ENCODE measurements at places on chromosomes 13 and 19. TPM values are rescaled to one million over a fixed set of nuclear protein-coding genes. Genes with fewer than 3 reads are reported as not detected.

DNA sequence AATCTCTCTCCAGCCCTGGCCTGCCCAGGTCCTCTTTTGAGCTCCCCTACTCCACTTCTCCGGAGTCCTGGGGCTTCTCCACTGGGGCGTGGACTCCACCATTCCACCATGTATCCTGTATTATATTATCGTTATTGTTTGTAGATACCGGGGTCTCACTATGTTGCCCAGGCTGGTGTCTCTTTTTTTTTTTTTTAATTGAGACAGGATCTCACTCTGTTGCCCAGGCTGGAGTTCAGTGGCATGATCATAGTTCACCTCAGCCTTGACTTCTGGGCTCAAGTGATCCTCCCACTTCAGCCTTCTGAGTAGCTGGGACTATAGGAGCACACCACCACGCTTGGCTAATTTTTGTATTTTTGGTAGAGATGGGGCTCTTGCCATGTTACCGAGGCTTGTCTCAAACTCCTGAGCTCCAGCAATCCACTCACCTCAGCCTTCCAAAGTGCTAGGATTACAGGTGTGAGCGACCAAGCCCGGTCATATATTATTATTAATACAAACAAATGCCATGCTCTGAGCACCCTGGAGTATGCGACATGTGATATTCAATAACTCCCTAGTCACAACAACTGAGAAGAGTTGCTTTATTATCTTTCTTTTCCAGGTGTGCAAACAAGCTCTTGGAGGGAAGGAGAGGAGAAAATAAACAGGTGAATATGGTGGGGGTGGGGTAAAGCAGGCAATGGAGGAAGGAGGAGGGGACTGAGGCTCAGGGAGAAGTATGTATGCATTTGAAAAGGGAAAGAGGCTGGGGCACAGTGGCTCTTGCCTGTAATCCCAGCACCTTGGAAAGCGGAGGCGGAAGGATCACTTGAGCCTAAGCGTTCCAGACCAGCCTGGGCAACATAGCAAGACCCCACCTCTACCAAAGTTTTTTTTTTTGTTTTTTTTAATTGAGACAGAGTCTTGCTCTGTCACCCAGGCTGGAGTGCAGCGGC lies 2.8 kb upstream of the CERS4 start:
- DNase-seq: no peak

Gene KLK15
- not detected for total RNA-seq

Gene CBY2
- not detected for total RNA-seq

GRCh38 chr13:43036351-43037250 lies 13.2 kb downstream of the DNAJC15 start:
- DNase-seq: no peak

Gene ASPDH
- total RNA-seq: not detected

GRCh38 chr19:13978351-13979243 lies 26.3 kb downstream of the DCAF15 start:
- DNase-seq: no peak

Gene LONP1
- 178 TPM for total RNA-seq

- no peak for DNase-seq
Observed at GRCh38 chr13:113567681-113568080, 16.9 kb upstream of the TFDP1 start.

Gene KCNN4
- total RNA-seq: 145 TPM

Gene SLC25A41
- total RNA-seq: 0.14 TPM

DNA sequence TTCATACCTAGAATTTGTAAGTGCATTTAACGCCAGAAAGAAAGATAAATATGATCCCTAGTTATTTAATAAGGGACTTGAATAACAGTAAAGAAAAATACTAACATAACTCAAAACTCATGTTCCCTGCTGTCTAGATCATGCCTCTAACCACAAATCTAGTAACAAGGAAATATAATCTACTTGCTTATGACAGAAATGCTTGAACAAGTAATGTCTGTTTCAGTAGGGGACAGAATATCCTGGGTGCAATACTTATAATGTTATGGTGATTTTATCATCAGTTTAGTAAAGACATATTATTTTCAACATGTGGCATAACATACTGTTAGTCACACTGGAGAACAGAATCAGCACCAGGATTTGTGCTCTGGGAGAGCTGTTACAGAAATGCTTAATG lies 861.9 kb upstream of the SLITRK1 start:
- DNase-seq: no peak

Gene DZIP1
- 0.29 TPM for total RNA-seq

GRCh38 chr19:1302533-1303239 lies 17.0 kb downstream of the EFNA2 start:
- no peak for DNase-seq

Gene P2RY11
- 18.1 TPM for total RNA-seq

- no peak for DNase-seq
Observed at GRCh38 chr13:39531646-39532045, 71.3 kb downstream of the LHFPL6 start.

- DNase-seq: no peak
Observed at GRCh38 chr13:31774186-31774750, 34.9 kb downstream of the RXFP2 start.

DNA sequence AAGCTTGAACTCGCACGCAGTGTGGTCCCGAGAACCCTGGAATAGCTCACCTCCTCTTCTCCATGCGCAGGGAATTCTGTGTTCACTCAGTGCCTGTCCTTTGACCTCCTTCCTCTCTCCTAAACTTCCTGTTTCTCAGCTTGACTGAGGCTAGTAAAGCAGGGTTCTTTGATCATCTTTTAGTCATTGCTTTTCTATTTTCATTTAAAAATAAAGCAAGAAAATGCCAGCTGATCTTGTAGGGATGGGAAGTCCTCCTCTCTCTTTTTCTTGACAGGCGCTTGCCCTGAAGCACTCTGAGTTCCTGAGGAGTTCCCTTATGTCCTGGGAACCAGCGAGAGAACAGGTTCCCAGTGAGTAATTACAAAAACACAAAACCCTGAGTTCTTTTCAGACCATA lies 62.8 kb downstream of the ARHGEF7 start:
- no peak for DNase-seq

- no peak for DNase-seq
Observed at GRCh38 chr13:24279327-24280110, 29.9 kb upstream of the C1QTNF9 start.

- DNase-seq: no peak
Observed at GRCh38 chr13:110414931-110415330, 107.8 kb downstream of the COL4A2 start.

DNA sequence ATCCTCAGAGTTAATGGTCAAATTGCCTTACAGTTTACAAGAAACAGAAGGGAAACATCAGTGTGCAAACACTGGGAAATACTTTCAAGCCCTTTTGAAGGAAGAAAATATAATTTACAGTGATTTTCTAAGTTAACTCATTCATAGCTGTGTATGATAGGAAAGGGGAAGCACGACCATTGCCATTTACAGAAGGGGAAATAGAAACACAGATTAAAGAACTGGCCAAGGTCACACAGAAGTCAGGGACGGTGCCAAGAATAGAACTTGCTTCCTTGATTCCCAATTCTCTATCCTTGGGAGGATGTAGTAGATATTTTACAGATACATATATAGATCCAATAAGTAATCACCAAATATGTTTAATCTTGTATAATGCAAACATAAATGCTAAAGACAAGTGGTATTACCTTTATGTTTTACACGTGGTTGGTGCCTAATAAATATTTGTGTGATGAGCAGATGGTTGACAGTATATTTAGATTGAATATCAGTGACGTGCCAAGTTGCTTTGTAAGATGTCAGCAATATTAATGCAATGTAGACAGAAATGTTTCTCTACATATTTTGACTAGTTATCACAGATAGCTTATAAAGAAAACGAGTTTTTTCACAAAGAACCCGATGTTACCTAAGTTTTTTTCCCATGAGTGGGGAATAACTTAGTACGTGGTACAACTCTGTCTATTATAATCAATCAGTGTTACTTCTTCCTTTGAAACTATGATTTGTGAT lies 73.1 kb downstream of the FLT1 start:
- no peak for DNase-seq

Measured in activated naive CD4-positive, alpha-beta T cell treated with anti-CD3 and anti-CD28 coated beads, Interleukin-2, amount 50 U/mL, for 72 hours (primary cell).